ENCODE measurements at places on chromosomes 7 and 10.

DNA sequence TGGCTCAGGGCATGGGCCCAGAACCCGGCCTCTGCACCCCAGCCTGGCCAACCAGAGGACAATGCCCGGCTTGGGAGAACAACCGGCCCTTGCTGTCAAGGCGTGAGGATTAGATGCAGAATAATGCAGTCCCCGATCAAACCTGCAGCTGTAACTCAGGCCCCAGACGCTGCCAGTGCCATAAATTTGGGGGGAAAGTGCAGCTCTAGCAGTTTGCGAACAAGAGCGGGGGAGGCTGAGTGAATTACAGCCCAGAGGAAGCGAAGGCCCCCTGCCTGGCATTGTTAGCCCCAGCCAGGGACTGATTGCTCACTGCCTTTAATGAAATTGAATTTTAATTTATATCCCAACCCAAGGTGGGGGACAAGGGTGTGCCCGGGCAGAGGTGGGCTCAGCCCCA lies 38.0 kb upstream of the GNA12 start:
- DNase-seq, result no peak

DNA sequence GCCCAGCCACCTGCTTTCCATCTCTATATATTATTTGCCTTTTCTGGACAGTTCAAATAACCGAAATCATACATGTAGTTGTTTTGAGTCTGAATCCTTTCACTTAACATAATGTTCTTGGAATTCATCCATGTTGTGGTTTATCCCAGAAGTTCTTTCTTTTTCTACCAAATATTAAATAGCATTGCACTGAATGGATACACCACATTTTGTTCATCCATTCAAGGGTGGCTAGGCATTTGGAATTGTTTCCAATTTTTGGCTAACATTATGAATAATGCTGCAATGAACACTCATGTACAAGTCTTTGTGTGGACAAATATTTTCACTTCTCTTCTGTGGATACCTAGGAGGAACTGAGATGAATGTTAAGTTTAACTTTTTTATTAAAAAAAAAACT lies 18.0 kb downstream of the DNAJC1 start:
- no peak for DNase-seq

DNA sequence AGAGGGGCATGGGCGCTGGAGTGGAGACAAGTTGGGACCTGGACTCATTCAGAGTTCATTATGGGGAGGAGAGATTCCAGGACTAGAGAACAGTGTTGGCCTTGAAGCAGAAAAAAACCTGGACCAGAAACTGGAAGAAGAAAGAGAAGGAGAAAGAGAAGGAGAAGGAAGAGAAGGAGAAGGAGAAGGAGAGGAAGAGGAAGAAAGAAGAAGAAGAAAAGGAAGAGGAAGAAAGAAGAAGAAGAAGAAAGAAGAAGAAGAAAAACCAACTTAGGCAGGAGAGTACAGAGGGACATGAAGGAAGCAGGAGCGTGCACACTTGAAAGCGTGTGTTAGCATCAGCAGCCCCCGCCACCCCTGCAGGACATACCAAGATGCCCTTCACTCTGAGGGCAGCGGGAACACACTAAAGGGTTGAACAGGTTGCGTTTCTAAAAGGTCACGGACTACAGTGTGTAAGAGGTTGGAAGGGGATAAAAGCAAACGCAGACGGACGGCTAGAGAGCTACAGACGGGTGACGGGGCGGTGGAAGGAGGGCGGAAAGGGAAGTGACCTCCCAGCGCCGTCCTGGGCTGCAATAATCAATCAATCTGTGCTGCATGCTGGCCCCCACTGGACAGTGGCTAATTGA lies 95.3 kb downstream of the SEC61G start:
- DNase-seq, result no peak

DNA sequence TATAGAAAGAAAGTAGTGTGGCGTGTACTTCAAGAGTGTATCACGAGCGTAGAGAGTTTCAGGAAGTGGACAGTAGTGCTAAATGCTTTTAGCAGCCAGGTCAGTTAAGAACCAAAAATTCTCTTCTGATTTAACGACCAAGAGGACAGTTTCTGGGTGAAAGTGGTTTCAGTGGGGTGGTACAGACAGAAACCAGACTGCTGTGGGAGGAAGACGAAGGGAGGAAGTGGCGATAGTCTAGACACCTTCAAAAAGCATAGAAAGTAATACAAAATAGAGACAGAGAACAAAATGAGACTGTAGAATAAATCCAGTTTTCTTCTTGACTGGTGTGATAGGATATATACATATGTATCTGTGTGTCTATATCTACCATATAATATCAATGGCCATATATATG lies 93.5 kb downstream of the MBL2 start:
- DNase-seq, result no peak

DNA sequence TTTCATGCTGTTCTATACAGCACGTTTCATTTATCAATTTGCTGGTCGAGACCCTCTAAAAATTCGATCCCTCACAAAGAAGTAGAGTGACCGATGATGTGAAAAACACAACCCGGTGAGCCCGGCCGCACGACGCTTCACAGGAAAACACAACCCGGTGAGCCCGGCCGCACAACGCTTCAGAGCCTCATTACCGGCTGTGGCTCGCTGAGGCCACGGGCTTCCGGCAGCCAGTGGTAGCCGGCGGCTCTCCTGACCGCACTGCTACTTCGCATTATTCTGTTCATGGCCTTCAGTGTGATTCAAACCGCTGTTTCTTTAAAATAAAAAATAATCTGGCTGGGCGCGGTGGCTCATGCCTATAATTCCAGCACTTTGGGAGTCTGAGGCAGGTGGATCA lies 42.3 kb upstream of the RBM33 start:
- no peak for DNase-seq

- DNase-seq, result no peak
Measured at GRCh38 chr10:31594347-31594873, 275.4 kb downstream of the ZEB1 start.

- DNase-seq, result no peak
Measured at GRCh38 chr10:74746813-74747212, 79.6 kb upstream of the KAT6B start.

GRCh38 chr7:138879356-138879755 lies 81.4 kb upstream of the ATP6V0A4 start:
- DNase-seq, result no peak

DNA sequence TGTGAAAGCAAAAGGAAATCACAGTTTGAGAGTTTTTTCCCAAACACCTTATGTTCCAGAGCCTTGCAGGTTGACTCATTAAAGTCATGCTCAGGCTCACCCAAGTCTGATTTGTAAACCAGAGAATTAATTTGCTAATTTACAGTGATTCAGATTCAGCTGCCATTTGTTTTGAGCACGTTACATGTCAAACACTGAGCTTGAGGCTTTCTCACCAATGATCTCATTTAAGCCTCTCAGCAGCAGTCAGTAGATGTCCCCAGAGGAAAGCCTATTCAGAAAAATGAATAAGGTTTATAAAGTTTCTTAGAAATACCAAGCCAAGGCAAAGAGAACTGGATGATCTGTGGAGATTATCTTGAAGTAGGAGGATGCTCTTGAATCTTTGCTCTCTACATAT lies 420.4 kb downstream of the HTR7 start:
- DNase-seq, result no peak

DNA sequence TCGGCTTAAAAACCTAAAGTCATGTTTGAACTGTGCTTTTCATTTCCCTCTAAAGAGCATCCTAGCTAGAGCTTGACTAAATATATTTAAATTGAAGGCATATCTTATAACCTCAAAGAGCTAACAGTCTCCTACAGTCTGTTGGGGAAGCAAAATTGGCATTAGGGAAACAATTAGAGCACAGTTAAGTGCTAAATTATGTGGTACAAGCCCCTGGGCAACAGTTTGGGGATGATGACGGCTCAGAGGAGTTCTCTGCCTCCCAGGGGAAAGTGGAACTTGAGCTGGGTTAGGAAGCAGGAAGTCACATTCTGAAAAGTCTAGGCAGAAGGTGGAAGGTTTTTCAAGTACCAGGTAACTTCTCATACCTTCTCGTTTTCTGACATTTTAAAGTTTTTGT lies 18.6 kb upstream of the GOT1 start:
- no peak for DNase-seq

- DNase-seq, result no peak
Measured at GRCh38 chr7:108067844-108068243, 62.3 kb downstream of the LAMB4 start.

GRCh38 chr10:114925587-114926586 lies 12.1 kb upstream of the TRUB1 start:
- peak; percentile 44 for DNase-seq

DNA sequence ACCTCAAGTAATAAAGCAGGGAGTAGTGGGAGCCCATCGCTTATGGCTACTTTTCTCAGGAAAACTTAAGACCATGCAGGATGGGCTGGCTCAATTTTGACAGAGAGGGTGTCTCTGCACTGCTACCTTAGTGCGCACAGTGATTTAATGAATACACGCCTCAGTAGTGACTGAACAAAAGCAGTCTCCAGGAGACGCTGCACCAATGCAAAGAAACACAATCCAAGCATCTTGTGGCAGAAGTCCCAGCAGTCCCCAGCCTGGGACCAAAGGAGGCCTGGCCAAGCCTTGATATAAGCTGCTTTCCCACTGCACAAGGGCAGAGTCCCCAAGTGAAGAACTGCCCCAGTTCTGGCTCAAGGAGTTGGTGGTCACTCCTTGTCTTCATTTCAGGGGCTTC lies 368.9 kb downstream of the KCNMA1 start:
- no peak for DNase-seq

- DNase-seq, result no peak
Measured at GRCh38 chr10:191703-192518, 56.7 kb downstream of the ZMYND11 start.

DNA sequence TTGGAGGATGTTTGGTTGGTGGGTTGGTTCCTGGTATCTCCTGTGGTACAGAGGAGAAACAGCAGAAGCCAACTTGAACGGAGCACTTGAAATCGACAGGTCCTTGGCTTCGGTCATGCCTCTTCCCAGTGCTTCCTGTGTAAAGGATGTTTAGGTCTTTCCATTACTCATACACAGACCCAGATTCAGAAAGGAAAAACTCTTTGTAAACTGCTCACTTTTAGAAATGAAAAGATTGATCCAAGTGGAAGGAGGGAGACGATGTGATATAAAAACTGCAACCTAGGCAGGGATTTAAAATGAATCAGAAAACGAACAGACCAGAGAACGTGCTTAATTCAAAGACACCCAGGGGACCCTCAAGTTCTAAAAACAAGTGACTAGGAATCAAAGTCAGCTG lies 338.4 kb downstream of the GALNT17 start:
- no peak for DNase-seq

DNA sequence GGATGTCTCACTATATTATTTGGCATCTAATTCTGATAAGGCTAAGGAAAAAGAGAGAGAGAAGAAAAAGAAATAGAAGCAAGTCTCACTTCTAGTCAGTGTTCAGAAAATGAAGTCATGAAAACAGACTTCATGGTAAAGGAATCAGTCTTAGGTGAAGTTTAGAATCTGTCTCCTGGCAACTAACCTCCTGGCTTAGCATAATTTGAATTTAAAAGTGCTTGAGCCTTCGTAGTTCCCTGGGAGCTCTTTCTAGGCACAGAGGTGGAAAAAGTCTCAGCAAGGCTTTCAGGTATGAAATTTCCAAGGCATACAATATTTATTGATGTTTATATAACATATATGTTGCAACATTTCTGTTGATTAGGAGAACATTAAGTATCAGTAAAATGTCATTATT lies 10.4 kb downstream of the CHRM2 start:
- no peak for DNase-seq

DNA sequence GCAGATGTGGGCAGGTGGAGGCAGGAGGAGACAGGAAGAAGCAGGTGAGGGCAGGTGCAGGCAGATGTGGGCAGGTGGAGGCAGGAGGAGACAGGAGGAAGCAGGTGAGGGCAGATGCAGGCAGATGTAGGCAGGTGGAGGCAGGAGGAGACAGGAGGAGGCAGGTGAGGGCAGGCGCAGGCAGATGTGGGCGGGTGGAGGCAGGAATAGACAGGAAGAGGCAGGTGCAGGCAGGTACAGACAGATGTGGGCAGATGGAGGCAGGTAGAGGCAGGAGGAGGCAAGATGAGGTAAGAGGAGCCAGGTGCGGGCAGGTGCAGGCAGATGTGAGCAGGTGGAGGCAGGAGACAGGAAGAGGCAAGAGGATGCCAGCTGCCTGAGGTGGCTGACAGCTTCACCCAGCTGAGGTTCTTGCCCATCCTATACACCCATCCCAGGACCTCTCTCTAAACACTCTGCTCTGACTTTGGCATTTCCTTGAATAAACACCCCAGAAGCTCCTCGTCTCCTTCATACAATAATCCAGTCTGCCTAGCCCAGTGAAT lies 33.0 kb downstream of the PTPRE start:
- DNase-seq, result no peak

GRCh38 chr10:58579011-58579655 lies 66.5 kb downstream of the BICC1 start:
- DNase-seq, result no peak

GRCh38 chr10:21181451-21181850 lies 284.3 kb upstream of the NEBL start:
- no peak for DNase-seq

- DNase-seq, result no peak
Measured at GRCh38 chr7:137539111-137539715, 195.7 kb upstream of the PTN start.

GRCh38 chr7:155851892-155852291 lies 39.6 kb upstream of the SHH start:
- no peak for DNase-seq

GRCh38 chr7:79332091-79332490 lies 121.4 kb downstream of the MAGI2 start:
- DNase-seq, result no peak

- DNase-seq, result no peak
Measured at GRCh38 chr7:50721160-50721559, 61.5 kb downstream of the GRB10 start.

DNA sequence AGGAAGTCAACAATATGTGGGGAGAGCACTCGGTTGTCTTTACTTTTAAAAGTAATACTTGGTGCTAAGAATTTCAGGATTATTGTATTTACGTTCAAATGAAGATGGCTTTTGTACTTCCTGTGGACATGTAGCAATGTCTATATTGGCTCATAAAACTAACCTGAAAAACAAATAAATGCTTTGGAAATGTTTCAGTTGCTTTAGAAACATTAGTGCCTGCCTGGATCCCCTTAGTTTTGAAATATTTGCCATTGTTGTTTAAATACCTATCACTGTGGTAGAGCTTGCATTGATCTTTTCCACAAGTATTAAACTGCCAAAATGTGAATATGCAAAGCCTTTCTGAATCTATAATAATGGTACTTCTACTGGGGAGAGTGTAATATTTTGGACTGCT lies 32.7 kb downstream of the SIRT1 start:
- no peak for DNase-seq

GRCh38 chr10:125967533-125967932 lies 71.2 kb downstream of the FANK1 start:
- DNase-seq, result no peak

GRCh38 chr10:73306171-73306708 lies 52.4 kb downstream of the CFAP70 start:
- DNase-seq, result no peak

- no peak for DNase-seq
Measured at GRCh38 chr10:97635577-97635976, 2.3 kb upstream of the MORN4 start.

- peak; percentile 84 for DNase-seq
Measured at GRCh38 chr10:132571650-132572544, 34.3 kb downstream of the INPP5A start.

GRCh38 chr10:130300608-130301020 lies 164.4 kb downstream of the GLRX3 start:
- peak; percentile 45 for DNase-seq

GRCh38 chr10:35892526-35892925 lies 250.4 kb upstream of the FZD8 start:
- no peak for DNase-seq
